ENCODE measurements at places on chromosomes 7 and 10.

DNA sequence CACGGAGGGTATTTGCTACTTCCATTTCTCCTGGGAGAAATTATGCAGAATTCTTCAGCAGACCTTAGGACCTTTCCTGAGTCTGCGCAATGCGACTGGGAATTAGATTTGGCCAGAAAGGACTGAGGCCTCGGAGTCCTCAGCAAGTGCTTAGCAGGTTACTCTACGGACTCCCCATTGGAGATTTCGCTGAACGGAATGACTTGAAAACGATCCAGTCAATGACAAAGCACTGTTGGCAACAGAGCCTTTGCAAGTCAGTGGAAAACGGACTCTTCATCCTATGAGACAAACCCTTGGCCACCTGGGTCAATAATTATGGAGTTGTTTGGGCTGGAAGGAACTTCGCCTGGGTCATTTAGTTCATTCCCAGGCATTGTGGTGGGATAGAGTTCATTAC, 107.4 kb downstream of the FAM204A start:
- DNase-seq: no peak

GRCh38 chr10:24851629-24852028, 100.8 kb downstream of the PRTFDC1 start:
- peak; percentile 68 for DNase-seq

GRCh38 chr10:60368875-60369546, 20.7 kb downstream of the ANK3 start:
- DNase-seq: no peak

DNA sequence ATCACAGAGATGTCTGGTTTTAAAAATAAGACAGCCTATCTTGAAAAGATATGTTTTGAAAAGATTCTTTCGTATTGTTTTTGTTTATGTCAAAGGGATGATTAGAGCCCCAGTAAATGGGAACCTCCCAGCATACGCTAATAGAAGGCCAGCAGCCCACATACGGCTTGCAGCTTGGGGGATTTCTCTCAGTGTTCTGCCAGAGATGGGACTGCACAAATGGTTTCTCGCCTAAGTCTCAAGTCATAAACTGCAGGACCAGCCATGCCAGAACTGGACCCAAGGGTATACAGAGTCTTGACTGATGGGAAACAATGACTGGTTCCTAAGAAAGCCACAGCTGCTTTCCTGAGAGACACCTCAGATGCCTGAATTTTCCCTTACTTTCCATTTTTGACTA, 306.9 kb upstream of the DGKB start:
- no peak for DNase-seq

DNA sequence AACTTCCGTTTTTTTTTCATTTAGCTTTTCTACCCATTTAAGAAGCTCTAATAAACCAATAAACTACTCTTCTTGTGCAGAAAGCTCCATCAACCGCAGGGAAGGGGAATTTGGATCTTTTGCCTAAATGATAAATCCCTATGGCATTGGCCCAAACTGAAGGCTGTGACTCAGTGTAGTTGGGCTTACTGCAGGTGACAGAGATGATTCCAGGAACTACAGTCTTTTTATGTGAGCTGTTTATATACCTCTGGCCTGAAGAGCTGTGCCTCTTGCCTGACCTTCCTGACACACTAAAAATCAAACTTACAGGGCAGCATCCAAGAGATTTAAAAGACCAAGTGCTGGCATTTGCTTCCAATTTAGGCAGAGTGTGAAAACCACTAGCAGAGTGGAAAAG, 25.2 kb downstream of the ABCB1 start:
- DNase-seq: no peak

- DNase-seq: no peak
These were observed 2.0 kb downstream of the SRGN start for GRCh38 chr10:69089638-69090599.

DNA sequence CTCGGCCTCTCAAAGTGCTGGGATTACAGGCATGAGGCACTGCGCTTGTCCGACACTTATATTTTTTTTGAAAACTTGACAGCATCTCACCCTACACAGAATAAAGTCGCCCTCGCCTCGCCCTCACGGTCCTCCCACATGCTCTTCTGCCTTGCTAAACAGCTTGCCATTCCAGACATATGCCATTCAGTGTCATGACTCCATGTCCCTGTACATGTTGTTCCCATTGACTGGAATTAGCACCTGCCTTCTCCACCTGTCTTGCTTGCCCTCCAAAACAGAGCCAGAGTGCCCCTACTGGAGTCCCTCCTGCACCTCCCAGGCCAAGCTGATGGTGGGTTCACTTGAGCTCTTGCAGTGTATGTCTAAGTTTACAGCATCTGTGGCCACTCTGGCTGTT, 6.2 kb downstream of the NIPSNAP2 start:
- no peak for DNase-seq

GRCh38 chr10:44755481-44755880, 155.7 kb upstream of the TMEM72 start:
- DNase-seq: no peak

- no peak for DNase-seq
These were observed 86.4 kb downstream of the FAM53B start for GRCh38 chr10:124657806-124658205.

DNA sequence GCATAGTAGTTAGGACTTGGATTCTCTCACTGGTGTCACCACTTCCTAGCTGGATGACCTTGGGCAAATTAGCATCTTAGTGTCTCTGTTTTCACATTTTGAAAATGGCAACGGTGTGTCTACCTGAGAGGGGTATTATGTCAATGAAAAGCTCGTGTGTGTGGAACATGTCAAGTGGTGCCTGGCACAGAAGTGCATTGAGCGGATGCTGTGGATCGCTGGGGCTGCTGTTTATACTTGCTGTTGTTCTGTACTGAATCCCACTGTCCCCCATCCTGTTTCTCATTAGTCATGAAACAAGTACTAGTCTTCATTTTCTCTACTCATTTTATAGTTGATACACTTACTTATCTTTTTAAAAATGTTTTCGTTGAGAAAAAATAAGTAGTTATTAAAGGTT, 26.1 kb downstream of the RBM33 start:
- no peak for DNase-seq

DNA sequence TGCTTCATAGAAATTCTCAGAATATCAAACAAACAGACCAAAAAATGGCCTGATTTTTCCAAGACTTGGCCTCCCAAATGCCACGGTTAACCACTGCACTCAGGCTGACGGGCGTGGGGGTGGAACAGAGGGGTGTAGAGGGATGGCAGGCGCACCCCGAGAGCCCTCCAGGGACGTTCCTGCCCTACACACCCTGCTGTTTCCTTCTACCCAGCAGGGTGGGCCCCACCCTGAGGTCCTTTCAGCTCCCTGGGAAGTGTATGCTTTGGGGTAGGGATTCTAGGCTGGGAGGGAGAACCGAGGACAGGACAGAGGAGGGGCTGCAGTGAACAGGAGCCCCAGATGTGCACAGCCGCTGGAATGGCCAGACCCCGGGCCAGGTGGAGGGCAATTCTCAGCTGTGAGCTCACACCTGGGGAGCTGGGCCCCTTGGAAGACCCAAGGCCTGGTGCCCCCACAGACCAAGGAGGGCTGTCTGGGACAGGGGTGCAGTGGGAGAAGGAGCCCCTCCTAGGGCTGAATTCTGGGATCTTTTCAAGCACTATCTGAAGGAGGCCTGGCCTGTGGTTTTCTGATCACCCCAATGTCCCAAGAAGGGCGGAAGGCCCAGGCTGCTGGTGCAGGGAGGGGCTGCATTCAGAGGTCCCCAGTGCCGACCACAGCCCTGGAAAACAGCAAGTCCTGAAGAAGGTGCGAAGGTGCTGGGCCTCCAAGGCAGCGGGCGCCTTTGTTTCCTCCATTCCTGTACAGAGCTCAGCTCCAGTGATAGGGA, 32.9 kb upstream of the INPP5A start:
- DNase-seq: no peak

- no peak for DNase-seq
These were observed 148.9 kb upstream of the NPS start for GRCh38 chr10:127400216-127400615.

DNA sequence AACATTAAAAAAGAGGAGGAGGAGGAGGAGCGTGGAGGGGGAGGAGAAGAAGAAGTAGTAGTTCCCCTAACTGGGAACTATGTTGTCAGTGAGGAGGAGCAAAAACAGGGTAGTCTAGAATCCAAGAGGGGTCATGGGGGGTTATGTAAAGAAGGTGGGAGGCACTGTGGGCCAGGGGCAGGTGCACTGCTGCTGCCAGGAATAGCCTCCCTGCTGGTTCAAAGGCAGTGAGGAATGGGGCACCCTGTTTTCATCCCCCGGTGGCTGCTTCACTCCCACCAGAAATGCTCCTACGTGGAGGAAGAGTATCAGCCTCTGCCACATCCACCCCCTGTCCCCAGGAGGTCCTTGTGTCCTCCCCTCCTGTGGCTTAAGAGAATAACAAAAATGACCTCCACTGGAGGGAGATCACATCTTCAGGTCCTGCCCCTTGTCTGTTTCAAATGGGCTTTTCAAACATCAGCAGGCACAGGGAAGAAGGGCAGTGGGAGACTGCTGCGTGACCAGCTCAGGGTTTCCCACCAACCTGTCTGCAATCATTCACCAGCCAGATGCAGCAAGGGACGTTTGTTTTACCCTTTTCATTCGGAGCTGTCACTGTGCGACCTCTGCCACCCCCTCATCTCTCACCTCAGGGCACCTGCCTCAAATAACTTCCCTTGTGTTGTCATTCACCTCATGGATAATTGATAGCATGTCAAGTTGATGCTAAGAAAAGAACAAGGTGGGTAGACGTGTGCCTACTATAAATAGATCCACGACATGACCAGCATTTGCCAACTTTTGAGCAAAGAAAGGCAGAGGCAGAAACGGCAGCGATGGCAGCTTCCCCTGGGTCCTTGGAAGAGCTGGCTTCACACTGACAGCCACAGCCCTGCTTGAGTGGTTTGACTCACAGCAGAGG, 92.6 kb downstream of the DGKI start:
- DNase-seq: no peak

DNA sequence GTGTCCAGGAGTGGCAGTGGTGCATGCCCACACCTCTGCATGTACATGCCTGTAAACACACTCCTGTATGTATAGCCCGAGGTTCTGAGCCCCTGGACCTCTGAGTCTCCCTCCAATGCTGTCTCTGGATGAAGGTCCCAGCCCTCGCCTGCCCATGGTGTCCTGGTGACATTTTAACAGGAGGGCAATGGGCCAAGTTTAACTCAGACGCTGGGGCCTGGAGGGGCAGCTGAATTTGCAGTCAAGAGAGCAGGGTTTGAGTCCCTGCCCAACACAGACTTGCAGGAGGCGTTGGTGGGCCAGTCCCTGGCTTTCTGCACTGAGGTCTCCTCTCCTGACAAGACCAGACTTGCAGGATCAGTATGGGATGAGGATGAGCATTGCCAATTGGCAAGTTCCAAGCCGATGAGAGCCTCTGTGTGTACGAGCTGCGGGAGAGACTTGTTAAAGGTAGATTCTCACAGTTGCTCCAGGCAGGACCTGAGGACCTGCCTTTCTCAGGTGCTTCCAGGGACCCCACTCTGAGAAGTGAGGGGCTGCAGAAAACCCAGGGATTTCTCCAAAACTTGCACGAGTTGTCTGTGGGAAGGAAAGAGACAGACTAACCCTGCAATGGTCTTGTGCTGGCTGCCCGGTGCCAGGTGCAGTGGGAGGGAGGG, 141.9 kb downstream of the ELFN1 start:
- no peak for DNase-seq

Data from epithelial cell of prostate (primary cell).